GDM1 (cell line): ENCODE measurements at places on chromosomes 7 and 10.

DNA sequence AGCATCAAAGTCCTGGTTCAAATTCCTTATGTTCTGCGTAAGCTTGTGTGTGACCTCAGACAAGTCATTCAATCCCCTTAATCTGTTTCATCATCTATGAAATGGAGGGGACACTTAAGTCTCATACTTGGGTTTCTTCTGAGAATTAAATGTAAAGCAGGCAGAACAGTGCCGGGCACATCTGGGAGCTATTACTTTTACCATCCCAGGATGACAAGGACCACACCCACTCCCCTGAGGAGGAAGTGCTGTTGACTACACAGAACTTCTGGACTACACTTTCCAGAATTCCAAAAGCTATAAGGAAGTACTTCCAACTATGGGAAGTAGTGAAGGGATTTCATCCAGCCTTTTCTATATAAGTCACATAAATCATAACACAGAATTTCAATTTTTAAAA, 294.9 kb downstream of the IPMK start:
- DNase-seq: no peak

DNA sequence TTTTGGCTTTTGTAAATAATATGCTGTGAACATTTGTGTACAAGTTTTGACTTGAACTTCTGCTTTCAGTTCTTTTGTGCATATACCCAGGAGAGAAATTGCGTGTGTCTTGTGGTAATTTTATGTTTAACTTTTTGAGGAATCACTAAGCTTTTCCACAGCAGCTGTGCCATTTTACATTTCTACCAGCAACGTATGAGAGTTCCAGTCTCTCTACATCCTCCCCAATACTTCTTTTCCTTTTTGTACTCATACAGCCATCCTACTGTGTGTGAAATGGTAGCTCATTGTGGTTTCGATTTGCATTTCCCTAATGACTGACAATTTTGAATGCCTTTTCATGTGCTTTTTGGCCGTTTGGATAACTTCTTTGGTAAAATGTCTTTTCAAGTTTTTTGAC, 66.3 kb upstream of the INHBA start:
- no peak for DNase-seq

DNA sequence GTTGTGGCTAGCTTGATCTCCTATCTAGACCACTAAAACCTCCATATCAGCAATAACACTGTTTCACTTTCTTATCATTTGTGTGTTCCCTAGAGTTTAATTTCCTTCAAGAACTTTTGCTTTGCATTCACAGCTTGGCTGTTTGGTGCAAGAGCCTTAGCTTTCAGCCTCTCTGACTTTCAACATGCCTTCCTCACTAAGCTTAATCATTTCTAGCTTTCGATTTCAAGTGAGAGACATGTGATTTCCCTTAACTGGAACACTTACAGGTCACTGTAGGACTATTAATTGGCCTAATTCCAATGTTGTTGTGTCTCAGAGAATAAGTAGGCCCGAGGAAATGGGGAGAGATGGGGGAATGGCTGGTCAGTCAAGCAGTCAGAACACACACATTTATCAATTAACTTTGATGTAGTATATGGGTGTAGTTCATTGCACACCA, 10.6 kb upstream of the BPGM start:
- no peak for DNase-seq

GRCh38 chr10:75487087-75487754, 55.8 kb downstream of the LRMDA start:
- no peak for DNase-seq

- no peak for DNase-seq
Measured at GRCh38 chr10:42809676-42810075, 27.1 kb downstream of the BMS1 start.

- DNase-seq: no peak
Measured at GRCh38 chr10:93656155-93656554, 43.8 kb downstream of the PDE6C start.

GRCh38 chr7:31707089-31707488, 20.1 kb downstream of the PPP1R17 start:
- no peak for DNase-seq
